GM23248 (cell line): ENCODE measurements at places on chromosomes 3 and 15.
A peak's percentile ranks its signal among the peaks of the same experiment; 100 is the strongest.

DNA sequence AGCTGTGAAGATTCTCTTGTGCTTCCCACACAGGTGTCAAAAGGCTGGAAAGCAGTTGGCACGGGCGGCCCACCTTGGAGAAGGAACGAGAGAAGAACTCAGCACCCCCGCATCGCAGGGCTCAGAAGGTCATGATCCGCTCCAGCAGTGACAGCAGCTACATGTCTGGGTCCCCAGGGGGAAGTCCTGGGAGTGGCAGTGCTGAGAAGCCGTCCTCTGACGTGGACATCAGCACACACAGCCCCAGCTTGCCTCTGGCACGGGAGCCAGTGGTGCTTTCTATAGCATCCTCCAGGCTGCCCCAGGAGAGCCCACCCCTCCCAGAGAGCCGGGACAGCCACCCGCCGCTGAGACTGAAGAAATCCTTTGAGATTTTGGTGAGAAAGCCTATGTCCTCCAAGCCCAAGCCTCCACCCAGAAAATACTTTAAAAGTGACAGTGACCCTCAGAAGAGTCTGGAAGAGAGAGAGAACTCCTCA, 31.4 kb downstream of the STARD5 start:
- no peaks in the 10 kb centered on the region for H3K27me3 ChIP-seq
- H3K36me3 ChIP-seq, result no peaks in the 10 kb centered on the region
- DNase-seq, result no peak
- H3K4me1 ChIP-seq, result peaks cover 8% of the 10 kb centered on the region
- H3K4me3 ChIP-seq, result no peak overlapping the region
- no peak overlapping the region for H3K27ac ChIP-seq

GRCh38 chr3:41701191-41701698, 260.7 kb downstream of the ULK4 start:
- peak; percentile 5 for DNase-seq
- 0 out of 2 replicates have a peak, but pooled peaks cover 4% of the 10 kb centered on the region for H3K4me1 ChIP-seq
- no peaks in the 10 kb centered on the region for H3K36me3 ChIP-seq
- no peaks in the 10 kb centered on the region for H3K27me3 ChIP-seq
- no peak overlapping the region for H3K4me3 ChIP-seq
- H3K27ac ChIP-seq, result no peak overlapping the region

DNA sequence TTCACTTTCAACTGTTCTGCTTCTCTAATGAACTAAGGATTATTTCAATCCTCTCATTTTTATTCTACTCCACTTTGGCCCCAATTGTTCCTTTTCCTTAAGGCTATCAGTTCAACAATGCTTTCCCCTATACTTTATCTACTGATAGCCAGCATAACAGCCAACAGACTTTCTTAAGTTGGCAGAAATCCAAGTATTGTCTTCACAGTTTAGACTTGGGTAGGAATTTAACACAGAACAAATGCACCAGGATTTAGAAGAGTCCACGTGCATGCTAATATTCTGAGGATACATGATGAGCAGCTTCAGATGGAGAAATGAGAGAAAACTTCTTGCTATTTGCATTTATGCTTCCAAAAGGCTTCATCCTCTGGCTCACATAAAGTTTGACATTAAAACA, 54.8 kb downstream of the FBN1 start:
- H3K4me3 ChIP-seq, result no peak overlapping the region
- peaks cover 59% of the 10 kb centered on the region for H3K4me1 ChIP-seq
- H3K27ac ChIP-seq, result peak overlapping the region; percentile 82

DNA sequence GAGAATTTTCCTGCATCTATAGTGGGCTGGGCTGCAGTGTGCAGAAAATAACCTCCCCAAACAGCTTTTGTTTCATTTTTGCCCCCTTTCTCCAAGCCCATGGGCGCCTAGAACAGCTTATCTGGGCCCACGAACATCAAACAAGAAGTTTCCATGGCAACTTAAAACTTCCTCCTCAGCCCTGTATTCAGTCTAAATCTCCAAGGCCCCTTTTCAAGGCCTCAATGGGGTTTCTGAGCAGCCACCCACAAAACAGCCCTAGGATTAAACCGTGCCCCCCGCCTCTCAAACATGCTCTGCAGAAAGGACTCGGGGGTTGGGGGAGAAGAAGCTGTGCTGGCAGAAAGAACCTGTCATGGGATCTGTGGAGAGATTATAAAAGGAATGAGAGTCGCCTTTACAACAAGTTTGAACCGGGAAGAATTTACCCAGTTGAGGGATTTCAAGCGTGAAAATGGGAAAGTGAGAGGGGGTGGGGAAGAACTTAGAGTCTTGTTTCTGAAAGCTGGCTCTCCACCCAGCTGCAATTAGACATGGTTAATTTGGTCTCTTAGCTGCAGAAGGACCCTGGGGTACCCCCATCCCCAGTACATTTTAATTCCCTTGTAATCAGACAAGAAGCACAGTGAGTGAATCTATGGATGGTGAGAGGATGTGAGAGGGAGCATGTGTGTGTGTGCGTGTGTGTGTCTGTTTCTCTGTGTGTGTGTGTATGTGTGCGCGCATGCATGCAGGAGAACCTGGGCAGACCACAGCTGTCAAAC, 4.3 kb upstream of the FAM107A start:
- no peak overlapping the region for H3K4me3 ChIP-seq
- no peak for DNase-seq
- H3K27ac ChIP-seq, result no peak overlapping the region
- H3K36me3 ChIP-seq, result no peaks in the 10 kb centered on the region
- peaks cover 9% of the 10 kb centered on the region for H3K27me3 ChIP-seq

- no peak overlapping the region for H3K4me3 ChIP-seq
- H3K27ac ChIP-seq, result no peak overlapping the region
- H3K4me1 ChIP-seq, result peaks cover 7% of the 10 kb centered on the region
- H3K36me3 ChIP-seq, result no peaks in the 10 kb centered on the region; the same call in 1 of the 2 replicates
- peak; percentile 32 for DNase-seq
Observed at GRCh38 chr15:57720867-57721266, 14.4 kb downstream of the POLR2M start.

DNA sequence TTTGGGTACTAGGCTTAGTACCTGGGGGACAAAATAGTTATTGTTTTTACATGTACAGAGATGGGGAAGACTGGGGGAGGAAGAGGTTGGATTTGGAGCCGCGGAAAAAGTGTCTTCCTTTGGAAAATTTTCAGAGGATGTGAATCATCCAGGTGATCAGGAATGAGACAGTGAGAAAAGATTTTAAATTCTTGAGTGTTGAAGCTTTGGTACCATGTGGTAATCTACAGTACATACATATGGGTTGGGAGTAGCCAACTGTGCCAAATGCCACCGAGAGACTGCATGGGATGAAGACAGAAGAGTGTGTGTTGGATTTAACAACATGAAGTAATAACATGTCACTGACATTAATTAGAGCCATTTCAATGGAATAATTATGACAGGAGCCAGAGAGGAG, 1238.2 kb downstream of the ROBO1 start:
- no peaks in the 10 kb centered on the region for H3K4me1 ChIP-seq
- DNase-seq, result no peak
- H3K4me3 ChIP-seq, result no peak overlapping the region
- H3K27ac ChIP-seq, result no peak overlapping the region
- no peaks in the 10 kb centered on the region for H3K36me3 ChIP-seq
- no peaks in the 10 kb centered on the region for H3K27me3 ChIP-seq

- no peaks in the 10 kb centered on the region for H3K36me3 ChIP-seq
- H3K27me3 ChIP-seq, result no peaks in the 10 kb centered on the region
- H3K27ac ChIP-seq, result no peak overlapping the region
- no peak for DNase-seq
- no peaks in the 10 kb centered on the region for H3K4me1 ChIP-seq
Observed at GRCh38 chr15:24916305-24917009, 38.3 kb upstream of the SNRPN start.
